Fibroblast of the aortic adventitia (primary cell): ENCODE measurements at places on chromosomes 1 and 21. TPM values are rescaled to one million over a fixed set of nuclear protein-coding genes. Genes with fewer than 3 reads are reported as not detected.

IL20 gene
- not detected in 2 replicates for total RNA-seq

GRCh38 chr1:29342983-29343382 is 106.7 kb downstream of the PTPRU start:
- DNase-seq: no peak

GRCh38 chr21:41521489-41522027 is 13.6 kb upstream of the TMPRSS2 start:
- no peak for DNase-seq

TEX38 gene
- not detected in 2 replicates for total RNA-seq

IFFO2 gene
- 3.3 and 23.4 TPM in 2 replicates for total RNA-seq

LHX8 gene
- 0.09 TPM in 1 of 2 replicates, not detected in the other for total RNA-seq

- no peak for DNase-seq
These were observed 54.0 kb downstream of the PGBD5 start for GRCh38 chr1:230371923-230372703.

ADAR gene
- total RNA-seq: 114 and 115 TPM in 2 replicates

MYBPH gene
- total RNA-seq: 0.08 TPM in 1 of 2 replicates, not detected in the other

- DNase-seq: peak; percentile 63
These were observed 8.3 kb downstream of the CDKN2C start for GRCh38 chr1:50978144-50978851.

KNCN gene
- total RNA-seq: not detected in 2 replicates

ZBED6 gene
- 8.7 and 30.5 TPM in 2 replicates for total RNA-seq

UBL4B gene
- total RNA-seq: not detected in 2 replicates

MCOLN2 gene
- 1.1 and 1.2 TPM in 2 replicates for total RNA-seq

DNA sequence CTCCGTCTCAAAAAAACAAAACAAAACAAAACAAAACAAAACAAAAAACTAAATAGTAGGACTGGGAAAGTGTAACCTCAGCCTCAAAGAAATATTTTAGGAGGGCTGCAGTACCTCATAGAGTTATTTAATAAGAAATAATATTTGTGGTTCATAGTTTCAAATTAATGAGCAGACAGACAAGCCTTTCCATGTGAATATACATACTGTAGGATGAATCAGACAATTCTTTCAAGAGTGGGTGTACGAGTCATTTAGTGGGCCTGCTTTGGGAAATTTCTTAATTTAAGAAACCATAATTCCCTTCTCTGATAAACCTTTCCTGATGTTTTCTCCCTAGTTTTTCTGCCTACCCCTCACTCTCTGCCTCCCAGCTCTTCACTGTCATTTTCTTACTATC is 52.5 kb downstream of the CDC14A start:
- peak; percentile 25 for DNase-seq

TSNAX gene
- total RNA-seq: 28.9 and 43.7 TPM in 2 replicates

GPR89B gene
- 10.6 and 14.5 TPM in 2 replicates for total RNA-seq

GRCh38 chr1:232178191-232178590 is 451.7 kb downstream of the SIPA1L2 start:
- DNase-seq: no peak

GRCh38 chr1:202915146-202915545 is 11.9 kb downstream of the KLHL12 start:
- no peak for DNase-seq

DNA sequence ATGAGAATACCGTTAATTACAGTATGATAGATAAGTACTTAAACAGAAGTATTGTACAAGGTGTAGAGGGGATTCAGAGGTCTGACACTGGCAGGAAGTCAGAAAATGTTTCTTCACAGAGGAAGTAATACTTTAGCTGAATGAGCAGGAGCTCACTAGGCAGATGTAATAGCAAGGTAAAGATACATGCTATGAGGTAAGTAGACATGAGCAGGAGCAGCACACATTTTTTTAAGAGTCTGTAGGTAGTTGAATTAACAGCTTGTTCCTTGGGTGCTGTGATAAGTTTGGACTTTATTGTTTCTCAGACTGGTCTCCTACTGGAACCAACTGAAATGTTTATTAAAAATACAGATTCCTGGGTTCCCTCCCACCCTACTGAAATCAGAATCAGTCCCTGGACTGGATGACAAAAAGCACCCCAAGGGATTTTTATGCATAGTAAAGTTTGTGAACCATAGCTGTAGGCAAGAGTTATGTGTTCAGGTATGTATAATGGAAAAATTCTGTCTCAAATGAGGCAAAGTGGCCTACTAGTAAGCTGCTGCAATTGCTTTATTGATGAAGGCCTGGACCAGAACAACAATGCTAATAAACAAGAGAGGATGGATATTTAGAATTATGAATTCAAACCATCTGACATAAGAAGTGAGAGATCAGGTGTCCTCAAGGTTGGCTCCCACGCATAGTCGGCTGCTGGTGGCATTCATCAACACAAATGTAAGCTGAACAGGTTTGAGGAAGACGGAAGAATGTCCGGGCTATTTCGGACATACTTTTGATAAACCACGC is 902 bp downstream of the AP4B1 start:
- peak; percentile 24 for DNase-seq

DNA sequence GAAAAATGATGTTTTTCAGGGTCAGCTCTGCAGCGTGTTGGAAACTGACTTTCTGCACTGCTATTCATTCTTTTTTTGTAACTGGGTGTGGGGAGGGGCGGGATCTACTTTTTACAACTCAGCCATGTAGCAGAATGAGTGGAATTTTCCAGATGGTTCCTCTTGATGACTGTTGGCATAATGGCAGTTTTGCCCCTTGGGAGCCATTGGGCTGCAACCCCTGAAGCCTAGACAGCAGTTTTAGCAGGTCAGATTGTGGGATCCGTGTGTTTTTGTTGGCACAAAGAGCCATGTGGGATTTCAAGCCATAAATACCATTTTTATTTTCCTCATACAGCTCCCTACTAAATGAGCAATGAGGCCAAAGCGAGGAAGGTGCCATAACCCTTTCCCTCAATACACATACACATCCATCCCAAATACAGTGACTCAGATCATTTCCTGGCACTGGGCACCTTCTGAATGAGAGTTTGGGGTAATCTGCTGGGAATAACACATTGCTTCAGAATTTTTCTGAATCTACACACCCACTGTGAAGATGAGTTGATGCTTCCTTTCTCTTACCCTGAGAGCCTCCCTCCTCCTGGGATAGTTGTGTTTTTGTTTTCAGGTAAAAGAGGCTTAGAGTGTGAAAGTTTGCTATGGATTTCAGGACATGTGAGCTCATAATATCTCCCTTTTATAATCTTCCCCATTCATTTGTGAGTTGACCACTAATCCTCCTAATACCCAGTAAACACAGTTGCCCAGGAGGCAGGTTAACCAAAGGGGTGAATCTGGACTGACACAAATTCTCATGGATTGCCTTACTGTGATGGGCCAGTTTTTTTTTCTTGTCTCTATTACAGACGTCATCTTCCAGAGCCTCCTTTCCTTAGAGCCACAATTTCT is 13.1 kb downstream of the S100A10 start:
- DNase-seq: peak; percentile 97

DNA sequence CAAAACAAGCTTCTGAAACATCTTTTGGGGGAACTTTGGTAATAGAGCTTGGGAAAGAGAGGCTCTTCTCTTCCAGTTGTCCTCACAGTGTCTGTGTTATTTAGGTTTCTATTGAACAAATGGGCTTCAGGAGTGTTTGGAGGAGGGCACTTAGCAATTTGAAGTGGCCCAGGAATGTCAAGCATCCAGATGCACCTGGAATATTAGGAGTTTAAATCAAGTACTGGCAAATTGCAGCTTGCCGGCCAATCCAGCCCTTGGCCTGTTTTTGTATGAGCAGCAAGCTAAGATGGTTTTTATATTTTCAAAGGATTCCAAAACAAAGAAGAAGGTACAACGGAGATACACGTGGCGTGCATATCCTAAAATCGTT is 94.7 kb downstream of the CCDC185 start:
- DNase-seq: no peak

- peak; percentile 58 for DNase-seq
These were observed 334 bp downstream of the CTH start for GRCh38 chr1:70411360-70411844.

- no peak for DNase-seq
These were observed 107.0 kb upstream of the ARHGEF16 start for GRCh38 chr1:3347257-3348020.
